ENCODE measurements at places on chromosomes 3 and 15.

DNA sequence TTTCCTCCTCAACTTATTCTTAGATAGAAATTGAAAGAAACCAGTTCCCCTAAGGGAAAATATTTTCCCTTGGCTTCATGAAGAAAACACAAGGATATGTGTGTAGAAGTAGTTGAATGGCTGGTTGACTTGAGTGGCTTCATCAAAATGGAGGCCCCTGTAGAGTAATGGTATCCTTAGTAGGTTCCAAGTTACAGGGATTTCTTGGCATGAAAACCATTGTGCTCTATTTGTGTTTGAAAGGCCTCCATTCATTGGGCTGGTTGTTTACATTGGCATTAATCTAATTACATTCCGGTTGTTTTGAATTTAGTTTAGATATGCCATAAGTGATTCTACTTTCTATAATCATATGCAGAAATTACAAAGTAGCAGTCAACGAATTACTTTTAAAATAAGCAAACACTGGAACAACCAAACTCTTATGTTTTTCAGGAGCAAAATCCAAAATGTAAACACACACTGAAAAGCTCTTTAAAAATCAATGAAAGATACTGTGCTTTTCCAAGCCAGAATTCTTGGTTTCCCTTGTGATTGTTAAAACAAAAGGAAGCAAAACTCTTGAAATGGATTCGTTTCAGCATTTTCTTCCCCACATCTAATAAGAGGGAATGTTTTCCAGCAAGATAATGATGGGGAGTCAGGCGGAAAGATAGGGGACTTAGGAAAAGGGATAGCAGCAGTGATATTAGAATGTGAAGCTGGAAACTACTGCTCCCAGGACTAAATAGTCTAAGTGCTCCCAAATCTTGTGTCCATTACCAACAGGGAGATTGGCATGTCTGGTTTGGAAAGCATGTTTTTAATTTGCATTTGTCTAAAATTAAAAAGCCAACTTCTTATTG lies 77.0 kb downstream of the EPHA3 start:
- DNase-seq = no peak

- DNase-seq = no peak
Measured at GRCh38 chr3:4289044-4289443, 14.1 kb upstream of the SETMAR start.

DNA sequence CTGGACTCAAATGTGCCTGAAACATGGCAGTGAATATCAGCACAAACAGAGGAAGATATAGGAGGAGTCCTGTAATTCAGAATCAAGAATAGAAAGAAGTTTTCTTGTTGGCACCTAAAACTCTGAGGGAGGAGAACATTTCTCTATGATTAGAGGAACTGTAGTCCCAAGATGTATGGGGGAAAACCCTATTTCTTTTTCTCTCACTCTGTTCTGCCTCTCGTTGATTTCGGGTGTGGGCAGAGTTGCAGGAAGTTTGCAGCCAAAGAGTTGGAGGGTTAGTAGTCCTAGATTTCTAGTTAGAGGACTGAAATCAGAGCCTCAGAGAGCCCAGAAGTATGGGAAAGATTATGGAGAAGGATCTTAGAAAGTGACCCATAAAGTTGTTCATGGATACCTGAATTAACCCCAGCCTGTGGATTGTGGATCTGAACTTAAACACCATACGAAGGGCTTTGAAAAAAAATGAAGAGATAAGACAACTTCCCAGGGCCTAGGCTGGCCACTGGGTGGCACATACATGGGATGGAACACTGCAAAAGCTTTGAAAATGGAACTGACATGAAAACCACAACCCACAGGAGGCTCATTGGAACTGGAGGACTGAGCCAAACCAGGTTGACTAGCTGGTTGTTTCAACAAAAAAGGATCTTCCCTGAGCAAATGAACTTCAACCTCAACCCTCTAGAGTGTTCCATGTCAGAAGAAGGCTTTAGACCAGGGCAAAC lies 34.6 kb downstream of the FMN1 start:
- no peak for DNase-seq

DNA sequence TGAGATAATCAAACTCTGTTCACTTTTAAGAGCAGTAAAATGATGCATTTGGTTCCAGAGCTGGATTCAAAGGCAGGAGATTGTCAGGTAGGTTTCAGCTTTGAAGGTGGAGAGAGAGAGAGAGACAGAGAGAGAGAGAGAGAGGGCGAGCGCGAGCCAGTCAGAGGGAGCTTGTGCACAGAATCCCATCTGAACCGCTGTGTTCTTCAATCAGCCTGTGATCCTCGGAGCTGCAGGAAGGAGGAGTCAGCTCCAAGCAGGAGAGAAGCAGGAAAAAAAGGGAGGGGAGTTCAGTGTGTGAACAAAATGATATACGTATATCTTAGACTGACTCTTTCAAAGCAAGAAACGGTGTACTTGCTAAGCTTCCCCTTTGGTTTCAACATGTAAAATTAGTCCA lies at the start of gene GPR149:
GPR149 (minus strand) TSS at position 177 of the 400 bp plus-strand sequence. CDS start 575 bp downstream, outside the sequence.
- DNase-seq = no peak

- no peak for DNase-seq
Measured at GRCh38 chr15:38733331-38733730, 168.7 kb upstream of the RASGRP1 start.

GRCh38 chr3:44896440-44896839 lies 22.0 kb downstream of the TGM4 start:
- DNase-seq = no peak

DNA sequence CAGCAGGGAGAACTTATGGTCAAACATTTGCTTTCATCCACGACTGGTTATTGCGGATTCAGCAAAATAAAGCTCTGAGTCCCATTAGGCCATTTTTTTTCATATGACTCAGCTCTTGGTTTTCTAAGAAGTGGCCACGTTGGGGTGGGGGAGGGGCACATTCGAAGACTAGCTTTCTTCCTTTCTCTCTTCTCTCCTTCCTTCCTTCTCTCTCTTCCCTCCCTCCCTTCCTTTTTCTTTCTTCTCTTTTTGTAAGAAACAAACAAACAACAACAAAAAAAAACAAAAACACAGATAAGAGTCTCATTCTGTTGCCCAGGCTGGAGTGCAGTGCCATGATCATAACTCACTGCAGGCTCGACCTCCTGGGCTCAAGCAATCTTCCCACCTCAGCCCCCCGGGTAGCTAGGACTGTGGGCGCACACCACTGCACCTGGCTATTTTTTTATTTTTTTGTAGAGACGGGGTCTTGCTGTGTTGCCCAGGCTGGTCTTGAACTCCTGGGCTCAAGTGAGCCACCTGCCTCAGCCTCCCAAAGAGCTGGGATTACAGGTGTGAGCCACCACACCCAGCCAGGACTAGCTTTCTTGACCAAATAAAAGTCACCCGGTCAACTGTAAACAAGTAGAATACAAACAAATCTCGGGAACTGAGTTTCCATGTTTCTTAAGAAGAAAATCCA lies 41.6 kb downstream of the ABCC5 start:
- DNase-seq = no peak

GRCh38 chr3:72996121-72996472 lies 514 bp upstream of the PPP4R2 start:
- no peak for DNase-seq

DNA sequence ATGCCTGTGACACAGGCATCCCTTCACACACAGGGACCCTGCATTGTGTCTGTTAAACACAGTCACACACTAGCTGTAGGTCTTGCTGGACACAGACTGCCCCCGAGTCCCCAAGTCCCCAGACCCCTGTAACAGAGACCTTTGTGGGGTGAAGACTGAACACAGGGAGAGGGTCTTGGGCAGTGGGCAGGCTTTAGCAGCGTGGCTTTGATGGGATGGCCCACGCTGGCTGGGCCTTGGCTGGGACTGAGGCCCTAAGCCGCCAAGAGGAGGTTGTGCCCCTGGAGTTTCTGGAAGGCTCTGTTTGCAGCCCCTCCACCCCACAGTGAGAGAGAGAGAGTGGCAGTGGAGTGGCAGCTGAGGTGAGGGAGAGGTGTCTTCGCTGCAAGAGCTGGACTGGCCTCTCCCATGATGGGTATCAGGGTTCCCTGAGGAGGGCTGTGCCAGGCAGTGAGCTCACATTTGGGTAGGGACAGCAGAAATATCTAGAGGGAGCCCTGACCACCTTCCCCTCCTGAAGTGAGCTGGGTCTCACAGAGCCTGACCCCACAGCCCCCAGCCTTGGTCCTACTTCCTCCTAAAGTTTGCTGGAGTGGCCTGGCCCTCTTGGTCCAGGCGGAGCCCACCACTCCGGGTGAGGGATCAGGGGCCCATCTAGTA lies 635 bp upstream of the VILL start:
- no peak for DNase-seq

GRCh38 chr3:47008851-47009224 lies 29.4 kb downstream of the NBEAL2 start:
- DNase-seq = no peak

Data from posterior cingulate gyrus (tissue), 11 donors.